IPS-NIHi11 (cell line): ENCODE measurements at places on chromosomes 4 and X.
A peak's percentile ranks its signal among the peaks of the same experiment; 100 is the strongest.

- DNase-seq: peak; percentile 15
Observed at GRCh38 chrX:139759637-139760036, 51.7 kb upstream of the MCF2 start.

DNA sequence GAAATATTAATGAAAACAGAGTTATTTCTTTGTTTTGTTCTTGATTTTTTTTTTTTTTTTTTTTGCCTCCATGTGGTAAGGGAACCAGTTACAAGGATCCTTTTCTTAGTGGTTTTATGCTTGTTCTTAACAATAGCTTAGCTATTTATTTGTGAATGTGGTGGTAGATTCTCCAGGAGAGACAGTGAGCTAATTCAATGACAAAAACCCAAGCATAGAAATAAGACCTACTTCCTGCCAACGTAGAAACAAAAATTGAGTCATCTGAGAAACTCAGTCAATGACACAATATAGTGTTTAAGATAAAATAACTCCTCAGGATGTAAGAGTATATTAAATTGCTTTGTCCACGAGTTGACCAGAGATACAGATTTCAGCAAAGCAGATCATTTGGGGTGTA, 863.8 kb upstream of the PABPC4L start:
- DNase-seq: no peak

- DNase-seq: peak; percentile 14
Observed at GRCh38 chr4:28228561-28229491, 1368.2 kb downstream of the STIM2 start.

GRCh38 chrX:136742721-136743379, 37.9 kb downstream of the ARHGEF6 start:
- DNase-seq: no peak

GRCh38 chrX:24357106-24357505, 3.3 kb upstream of the SUPT20HL1 start:
- DNase-seq: no peak

- DNase-seq: peak; percentile 38
Observed at GRCh38 chr4:118969359-118969758, 80.7 kb downstream of the SYNPO2 start.

DNA sequence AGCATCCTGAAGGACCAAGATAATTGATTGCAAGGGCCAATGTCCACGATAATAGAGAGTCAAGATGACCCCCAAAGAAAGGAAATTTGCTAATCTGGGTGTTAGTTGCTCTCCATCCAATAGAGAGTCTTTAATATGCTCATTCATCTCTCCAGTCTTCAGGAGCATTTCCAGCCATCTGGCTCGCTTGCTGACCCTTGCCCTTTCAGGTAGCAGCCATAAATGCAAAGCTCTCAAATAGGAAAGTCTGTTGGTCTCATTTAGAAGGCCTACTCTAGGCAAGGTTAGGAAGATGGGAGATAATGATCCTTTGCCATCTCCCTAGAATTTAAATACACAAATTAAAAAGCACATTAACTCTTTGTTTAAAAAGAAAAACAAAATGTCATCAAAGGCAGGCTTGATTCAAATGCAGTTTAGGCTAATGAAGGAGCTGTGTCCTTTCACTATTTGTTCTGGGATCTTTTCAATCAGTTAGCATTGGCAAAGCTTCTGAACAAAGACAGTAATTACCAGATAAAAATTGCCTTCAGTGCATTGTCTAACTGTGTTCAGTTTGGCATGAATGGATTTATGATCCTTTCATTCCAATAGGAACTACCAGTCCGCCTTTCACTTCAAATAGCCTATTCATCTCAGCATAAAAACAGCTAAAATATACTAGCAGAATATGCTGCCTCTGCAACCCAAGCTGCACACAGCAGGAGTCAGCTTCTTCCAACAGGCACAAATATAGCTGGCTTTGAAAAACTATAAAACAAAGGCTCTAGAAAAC, 49.6 kb upstream of the ATXN3L start:
- DNase-seq: no peak

GRCh38 chr4:57125996-57126395, 15.8 kb upstream of the IGFBP7 start:
- no peak for DNase-seq

DNA sequence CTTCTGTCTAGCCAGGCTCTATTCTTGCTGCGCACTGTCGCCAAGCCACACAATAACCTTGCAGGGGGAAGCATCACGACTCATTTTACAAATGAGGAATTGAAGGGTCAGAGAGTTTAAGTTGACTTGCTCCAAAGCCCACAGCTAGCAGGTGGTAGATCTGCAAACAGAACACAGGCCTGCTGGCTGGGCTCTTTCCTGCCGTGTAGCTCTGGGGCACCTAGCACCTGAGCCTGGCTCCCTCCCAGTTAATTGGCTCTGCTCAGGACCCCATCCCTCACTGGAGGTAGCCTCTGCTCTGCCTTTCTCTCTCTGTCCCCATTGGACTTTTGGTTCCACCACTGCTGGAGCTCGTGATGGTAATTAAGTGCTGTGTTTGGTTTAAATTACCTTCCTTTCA, 98.5 kb downstream of the NSUN7 start:
- DNase-seq: no peak

GRCh38 chr4:10298681-10299080, 158.5 kb downstream of the ZNF518B start:
- no peak for DNase-seq

GRCh38 chrX:72100824-72101351, 30.8 kb downstream of the RTL5 start:
- DNase-seq: no peak

DNA sequence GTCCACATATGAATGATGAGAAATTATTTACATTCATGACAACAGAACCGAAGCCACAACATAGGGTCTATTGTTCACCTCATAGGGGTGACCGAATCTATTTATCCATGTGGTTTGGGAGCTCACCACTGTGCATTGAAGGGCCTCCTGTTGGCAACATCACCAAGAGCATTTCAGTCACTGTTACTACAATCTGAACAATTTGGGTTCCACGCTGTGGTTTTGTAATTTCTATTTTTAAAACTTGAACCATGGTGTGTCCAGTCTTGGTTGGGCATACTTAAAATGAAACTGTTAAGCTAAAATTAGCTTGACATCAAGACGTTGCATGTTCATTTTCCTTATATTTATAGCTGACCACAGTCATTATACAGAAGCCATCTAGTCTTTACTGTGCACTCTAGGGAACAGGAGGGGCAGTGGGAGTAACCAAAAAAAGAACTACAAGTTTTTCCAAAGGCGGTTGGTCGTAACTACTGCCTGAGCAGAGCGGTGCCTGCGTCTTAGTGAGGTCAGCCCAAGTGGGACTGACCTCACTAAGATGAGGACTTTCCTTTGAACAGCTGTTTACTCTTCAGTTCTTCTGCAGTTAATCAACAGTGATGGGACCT, 192.1 kb downstream of the SPRY1 start:
- DNase-seq: no peak

DNA sequence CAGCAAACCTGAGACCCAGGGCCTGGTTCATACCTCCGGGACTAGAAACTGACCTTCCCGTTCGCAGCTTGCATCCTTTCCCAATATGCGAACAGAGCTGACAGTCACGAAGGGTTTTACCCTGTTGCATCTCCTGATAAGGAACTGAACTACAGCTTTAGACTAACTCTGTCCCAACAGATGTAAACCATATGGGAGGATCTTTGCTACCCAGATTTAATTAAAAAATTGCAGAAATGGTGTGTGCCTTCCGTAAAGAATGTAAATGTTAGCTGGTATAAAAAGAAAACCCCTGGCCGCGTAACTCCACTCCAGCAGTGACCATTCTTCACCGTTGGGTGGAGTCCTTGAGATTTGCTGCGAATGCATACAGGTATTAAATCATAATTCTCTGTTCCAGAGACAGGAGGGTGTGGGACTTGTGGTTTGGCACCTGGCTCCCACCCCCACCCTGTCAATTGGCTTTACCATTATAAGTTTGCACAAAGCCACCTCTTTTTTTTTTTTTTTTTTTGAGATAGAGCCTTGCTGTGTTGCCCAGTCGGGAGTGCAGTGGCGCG, 40.6 kb upstream of the SORCS2 start:
- no peak for DNase-seq

DNA sequence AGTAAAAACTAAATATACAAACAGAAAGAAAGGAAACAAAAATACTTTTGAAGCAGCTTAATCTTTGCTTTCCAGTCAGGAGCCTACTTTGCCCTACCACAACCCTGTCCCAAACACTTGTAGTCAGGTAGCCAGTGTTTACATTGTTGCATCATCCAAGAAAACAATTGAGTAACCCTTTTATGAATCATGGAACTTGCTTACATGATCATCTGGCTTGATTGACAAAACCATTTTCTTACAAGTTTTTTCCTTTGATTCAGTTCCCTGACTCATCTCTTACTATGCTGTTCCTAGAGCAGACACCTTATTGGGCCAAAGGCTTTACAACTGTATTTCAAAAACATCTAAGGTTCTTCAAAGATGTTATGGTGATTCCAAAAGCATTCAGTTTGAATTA, 740.1 kb downstream of the KLHL13 start:
- no peak for DNase-seq

DNA sequence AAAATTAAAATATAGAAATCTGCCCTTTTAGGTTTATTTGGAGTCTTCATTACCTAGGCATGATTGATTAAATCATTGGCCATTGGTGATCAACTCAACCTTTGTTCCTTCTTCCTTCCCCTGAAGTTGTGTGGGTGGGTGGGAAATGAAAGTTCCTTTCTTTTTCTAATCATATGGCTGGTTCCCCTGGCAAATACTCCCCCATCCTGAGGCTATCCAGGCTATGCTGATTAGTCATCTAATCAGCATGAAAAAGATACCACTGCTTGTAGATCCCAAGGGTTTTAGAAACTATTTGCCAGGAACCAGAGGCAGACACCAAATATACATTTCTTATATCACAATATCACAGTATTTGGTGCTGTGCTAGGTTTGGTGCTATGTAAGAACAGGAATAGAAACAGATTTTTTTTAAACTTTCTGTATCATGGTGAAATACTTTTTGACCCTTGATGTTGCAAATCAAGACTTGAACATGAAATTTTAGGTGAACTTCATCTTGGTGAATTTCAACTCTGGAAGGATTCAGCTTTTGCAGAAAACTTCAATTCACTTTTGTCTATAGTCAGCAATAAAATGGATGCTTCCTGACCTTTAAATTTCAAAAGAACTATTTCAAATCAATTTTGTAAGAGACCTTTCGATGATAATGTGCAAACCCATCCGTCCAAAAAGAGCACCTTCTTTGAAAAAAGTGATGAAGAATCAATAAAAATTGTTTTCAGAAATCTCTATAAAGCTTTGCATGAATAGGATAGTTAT, 71.1 kb downstream of the CCSER1 start:
- peak; percentile 39 for DNase-seq

DNA sequence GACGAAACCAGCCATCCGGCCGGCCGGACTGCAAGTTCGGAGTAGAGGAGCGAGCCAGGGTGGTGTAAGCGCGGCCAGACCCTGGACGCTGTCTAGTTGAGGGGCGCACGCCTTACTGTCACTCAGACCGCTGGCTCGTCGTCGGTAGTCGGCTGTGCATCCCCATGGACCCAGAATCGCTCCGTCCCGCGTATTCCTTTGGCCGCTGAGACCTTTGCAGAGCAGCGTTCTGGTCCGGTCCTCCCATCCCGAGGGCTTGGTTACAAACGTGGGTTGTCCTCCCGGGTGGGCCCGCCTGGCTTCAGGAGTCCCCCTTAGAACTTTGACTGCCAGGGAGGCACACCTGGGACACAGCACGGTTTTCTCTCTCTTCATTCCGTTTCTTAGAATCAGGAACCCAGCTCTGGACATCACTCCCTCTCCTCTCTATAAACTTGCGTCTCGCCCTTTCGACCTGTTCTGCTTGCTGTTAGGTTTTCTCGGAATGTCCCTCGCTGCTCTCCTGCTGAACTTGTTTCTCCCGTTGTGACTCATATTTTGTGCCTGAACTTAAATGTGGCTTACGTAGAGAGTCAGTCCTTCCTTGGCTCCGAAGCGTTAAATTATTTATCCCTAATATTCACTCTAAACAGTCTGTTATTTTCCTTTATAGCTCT, 672 bp downstream of the PGM2 start:
- DNase-seq: peak; percentile 33

GRCh38 chr4:43512253-43512652, 619.7 kb downstream of the GRXCR1 start:
- DNase-seq: no peak

- peak; percentile 10 for DNase-seq
Observed at GRCh38 chrX:8179656-8180055, 8.6 kb upstream of the VCX2 start.

DNA sequence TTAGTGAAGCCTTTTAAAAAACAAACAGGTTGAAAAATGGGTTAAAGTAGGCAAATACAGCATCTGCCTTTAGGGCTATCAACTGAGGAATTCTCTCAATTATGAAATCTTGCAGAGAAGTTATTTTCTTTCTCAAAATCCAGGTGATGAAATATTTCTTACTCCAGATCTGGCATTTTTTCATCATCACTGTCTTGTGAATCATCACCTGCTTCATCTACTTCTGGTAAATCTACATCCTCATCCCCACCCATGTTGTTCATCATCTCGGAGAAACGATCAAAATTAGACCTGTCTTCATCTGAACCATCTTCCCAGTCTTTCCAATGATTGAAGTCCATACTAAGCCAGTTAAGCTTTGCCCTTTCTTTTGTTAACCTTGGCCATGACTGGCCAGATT, 33.3 kb upstream of the HPF1 start:
- DNase-seq: no peak

- DNase-seq: peak; percentile 46
Observed at GRCh38 chr4:141654098-141654497, 17.7 kb downstream of the IL15 start.

DNA sequence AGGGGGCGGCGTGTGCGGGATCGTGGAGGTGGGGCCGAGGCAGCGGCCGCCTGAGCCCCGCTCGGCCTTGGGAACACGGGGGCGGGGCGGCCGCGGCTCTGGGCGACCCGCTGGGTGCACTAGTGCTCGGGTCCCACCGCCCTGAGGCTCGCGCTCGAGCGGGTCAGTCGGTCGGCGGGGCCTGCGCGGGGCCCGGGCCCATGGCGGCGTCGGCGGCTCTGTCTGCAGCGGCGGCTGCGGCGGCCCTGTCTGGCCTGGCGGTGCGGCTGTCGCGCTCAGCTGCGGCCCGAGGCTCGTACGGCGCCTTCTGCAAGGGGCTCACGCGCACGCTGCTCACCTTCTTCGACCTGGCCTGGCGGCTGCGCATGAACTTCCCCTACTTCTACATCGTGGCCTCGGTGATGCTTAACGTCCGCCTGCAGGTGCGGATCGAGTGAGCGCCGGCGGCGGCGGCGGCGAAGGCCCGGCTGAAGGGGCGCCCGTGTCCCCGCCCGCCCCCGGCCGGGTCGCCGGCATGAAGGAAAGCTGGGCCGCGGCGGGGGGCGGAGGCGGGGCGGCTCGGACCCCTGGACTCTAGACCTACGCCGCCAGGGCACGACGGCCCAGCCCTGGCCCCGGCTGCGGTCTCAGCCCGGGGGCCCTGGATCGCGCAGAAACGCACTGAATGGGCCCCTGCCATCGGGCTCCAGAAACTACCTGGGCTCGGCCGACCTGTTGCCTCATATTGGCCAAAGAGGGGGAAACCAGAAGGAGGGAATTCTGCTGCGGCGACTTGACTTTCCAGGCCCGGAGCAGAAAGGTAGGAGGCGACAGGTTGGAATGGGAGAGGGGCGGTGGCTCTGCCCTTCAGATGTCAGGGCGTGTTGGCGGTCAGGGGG, at the start of gene SMIM10L2A:
SMIM10L2A (plus strand) TSS at position 13 of the 878 bp plus-strand sequence; CDS start at position 201, 188 bp downstream.
- no peak for DNase-seq
